ENCODE measurements at places on chromosomes 7 and 10.

- no peak for DNase-seq
Observed at GRCh38 chr10:117306674-117307073, 65.8 kb downstream of the SLC18A2 start.

- DNase-seq = no peak
Observed at GRCh38 chr7:156999958-157000726, 10.3 kb downstream of the MNX1 start.

GRCh38 chr10:76918106-76918505 lies 719.5 kb downstream of the KCNMA1 start:
- no peak for DNase-seq

DNA sequence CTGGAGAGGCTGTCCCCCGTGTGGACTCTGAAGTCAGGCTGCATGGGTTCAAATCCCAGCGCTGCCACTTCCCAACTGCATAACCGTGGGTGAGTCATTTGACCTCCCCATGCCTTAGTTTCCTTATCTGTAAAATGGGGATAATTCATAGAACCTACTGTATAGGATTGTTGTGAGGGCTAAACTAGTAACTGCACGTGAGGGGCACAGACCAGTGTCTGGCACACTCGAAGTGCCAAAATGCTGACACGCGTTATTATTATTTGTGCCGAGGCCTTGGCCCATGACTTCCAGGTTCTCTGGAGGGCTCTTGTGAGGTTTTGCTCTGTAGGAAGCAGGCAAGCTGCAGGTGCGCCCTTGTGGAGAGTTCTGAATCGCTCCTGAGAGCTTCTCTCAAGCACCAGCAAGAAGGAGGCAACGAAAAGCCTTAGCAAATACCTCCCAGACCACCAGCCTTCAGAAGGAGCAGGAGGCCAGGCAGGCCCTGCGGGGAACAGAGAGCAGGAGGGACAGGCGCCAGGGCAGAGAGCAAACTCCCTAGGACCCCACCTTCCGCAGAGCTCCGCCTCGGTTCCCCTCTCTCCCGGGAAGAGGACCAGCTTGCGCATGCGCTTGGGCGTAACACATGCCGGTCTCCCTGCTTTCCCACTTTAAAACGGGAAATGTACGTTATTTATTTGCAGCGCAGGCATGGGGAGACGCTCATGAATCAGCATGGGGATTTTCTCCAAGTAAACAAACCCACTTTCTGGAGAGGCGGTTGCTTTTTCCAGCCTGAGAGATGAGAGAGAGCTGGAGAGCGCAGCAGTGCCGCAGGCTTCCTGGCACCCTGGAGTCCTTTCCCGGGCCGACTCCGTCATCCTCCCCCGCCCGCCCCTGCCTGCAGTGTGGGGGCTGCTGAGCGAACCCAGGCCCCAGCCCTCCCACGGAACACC lies 39.6 kb downstream of the SORCS3 start:
- no peak for DNase-seq

DNA sequence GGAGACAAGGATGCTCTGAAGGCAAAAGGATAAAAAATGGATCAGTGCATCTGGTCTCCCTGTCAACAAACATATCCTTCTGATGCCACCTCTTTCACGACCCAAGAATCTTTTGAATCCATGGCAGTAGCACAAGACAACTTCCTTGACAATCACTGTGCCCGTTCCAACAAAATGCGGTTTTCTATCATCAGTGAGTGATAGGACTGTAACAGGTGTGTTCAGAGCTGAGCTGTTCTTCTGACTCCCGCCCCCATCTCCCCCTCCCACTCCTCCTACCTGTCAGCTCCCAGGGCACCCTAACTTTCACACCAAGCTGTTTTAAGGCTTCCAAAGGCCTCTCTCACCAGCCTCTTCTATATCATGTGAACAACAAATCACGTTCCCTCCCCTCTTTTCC lies 74.8 kb downstream of the PARD3 start:
- no peak for DNase-seq

- DNase-seq = no peak
Observed at GRCh38 chr7:106089647-106090046, 22.5 kb downstream of the SYPL1 start.

DNA sequence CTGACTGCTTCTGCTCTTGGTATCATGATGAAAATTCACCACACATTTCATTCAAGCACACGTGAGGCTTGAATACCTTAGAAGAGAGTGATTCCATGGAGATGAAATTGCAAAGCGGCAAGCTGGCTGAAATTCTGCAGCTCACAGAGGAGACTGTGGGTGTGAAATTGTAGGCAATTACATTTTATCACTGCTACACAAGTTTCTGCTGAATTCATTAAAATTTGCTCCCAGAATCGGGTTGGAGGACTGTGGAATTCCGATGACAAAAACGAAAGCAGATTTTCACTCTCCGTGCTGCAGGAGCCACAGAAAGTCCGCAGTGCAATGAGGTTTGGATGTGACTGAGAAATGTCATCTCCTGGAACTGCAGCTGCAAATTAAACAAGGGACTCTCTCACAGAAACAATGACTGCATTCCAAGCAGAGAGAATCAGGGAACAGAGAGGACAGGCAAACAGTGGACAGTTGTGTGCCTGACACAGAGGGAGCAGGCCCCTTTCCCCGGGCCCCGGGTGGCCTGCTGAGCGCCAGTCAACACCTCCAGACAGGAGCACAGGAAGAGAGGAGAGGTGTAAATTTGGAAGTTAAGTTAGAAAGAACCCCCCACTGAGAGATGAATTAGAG lies 109.1 kb downstream of the C10orf90 start:
- DNase-seq = no peak

DNA sequence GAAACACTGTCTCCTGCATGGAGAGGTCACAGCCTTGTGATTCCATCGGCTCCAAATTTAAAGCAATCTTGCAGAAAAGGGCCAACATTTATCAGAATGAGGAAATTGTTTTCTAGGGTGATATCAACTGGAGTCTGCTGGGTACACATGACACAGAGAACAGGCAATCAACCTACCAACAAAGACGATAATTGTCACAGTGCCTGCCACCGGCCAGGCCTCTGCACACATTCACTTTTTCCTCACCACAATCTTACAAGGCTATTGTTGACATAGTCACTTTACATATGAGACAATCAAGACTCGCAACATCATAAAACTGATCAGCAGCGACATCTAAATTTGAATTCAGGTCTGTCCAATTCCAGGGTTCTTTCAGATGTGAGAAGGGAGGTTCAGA lies 189.4 kb downstream of the KCNMA1 start:
- no peak for DNase-seq

- no peak for DNase-seq
Observed at GRCh38 chr7:121360564-121360963, 31.8 kb downstream of the WNT16 start.

DNA sequence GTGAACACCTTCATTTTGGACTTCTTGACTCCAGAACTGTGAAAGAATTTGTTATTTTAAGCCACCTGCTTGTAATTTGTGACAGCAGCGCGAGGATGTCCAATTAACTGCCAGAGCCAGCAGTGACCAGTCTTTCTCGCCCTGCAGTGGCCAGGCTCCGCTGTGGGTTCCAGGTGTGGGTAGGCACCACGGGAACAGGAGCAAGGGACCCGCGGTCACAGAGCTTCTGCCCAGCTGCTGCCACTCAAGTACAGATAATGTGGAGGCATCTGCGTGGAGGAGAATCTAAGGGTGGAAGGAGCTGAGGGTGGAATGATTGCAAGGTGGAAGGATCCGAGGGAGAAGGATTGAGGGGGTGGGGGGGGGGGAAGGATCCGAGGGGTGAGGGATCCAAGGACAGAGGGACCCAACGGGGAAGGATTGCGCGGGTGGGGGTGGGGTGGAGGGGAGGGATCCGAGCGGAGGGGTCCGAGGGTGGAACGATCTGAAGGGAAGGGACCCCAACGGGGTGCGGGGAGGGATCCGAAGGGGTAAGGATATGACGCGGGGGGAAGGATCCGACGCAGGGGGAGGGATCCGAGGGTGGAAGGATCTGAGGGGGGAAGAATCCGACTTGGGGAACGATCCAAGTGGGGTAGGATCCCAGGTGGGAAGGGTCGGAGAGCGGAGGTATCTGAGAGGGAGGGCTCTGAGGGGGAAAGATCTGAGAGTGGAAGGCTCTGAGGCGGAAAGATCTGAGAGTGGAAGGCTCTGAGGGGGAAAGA lies 3.6 kb downstream of the CALY start:
- no peak for DNase-seq

DNA sequence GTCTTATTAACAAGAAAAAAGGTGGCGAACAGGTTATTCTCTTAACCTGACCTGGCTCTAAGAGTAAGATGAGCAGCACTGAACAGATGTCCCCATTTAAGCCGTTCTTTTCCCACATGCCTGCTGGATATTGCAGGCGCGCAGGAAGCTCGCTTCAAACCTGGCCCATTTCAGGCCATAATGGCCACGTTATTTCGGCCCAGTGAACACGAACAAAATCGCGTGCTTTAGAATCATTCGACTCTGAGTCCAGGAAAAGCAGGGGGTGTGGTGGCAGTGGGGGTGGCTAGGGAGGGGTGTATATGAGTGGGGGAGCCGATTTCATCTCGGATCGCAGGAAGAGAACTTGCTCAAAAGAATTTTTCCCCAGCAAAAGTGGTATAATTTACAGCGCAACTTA lies 6.6 kb upstream of the SP8 start:
- no peak for DNase-seq

DNA sequence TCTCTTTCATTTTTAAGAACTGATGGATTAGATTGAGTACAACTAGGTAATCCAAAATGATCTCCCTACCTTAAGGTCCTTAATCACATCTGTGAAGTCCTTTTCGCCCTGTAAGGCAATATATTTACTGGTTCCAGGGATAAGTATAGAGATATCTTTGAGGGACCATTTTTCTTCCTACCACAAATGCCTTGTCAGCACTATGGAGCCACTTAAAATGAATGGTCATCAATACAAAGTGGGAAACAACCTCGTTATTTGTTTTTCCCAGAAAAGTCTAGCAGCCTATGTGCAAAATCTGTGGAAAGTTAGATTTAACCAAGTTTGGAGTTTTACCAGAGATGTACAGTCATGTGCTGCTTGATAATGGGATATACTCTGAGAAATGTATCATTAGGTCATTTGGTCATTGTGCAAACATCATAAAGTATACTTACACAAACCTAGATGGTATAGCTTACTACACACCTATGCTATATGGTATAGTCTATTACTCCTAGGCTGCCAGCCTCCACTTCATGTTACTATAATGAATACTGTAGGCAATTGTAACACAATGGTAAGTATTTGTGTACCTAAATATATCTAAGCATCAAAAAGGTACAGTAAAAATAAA lies 366.2 kb upstream of the TMEM229A start:
- DNase-seq = no peak

DNA sequence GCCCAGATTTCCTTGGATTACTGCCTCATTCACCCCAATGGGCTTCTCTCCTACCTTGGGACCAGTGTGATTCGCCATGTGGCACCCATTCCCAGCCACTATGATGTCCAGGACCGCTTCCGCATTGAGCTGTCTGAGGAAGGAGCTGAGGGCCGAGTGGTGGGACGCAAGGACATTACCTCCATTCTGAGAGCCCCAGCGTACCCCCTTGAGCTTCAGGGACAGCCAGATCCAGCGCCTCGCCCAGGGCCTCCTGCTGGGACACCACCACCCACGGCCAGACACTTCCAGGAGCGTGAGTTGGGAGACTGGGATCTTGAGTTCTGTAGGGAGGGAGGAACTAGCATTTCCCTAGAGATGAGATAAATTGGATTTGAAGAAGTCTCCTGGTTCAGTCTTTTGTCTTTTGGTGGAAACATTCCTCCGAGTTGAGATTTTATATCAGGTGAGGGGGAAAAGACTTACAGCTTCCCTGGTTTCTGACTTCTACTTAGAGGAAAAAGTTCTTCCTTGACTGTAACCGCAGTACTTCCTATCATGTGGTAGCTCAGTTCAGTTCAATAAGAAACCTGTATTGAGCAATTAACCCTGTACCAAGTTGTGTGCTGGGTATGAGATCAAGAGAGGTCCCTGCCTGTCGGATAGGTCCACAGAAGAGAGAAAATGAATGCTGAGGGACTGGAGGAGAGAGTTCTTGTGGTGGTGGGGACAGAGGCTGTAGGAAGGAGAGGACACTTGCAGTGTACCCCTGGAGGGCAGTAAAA lies 1.3 kb downstream of the MOSPD3 start:
- no peak for DNase-seq

DNA sequence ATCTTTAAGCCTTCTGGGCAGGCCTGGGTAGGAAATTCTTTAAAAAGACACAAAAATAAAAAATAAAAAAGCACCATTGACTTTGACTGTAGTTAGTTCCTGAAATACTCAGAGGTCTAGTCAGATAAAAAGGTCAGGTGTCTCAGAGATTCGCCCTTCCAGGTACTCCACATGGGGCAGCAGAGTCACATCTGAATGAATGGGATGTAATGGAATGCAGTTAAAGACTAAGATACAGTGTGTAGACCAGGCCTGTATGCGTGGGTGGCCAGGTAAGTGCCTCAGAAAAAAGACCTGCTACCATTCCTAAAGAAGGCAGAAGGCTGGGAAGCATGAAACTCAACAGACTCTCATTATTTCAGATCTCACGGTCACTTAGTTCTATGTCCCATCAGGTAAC lies 68.6 kb upstream of the SEM1 start:
- DNase-seq = no peak

GRCh38 chr10:86385806-86386205 lies 19.2 kb upstream of the GRID1 start:
- no peak for DNase-seq

DNA sequence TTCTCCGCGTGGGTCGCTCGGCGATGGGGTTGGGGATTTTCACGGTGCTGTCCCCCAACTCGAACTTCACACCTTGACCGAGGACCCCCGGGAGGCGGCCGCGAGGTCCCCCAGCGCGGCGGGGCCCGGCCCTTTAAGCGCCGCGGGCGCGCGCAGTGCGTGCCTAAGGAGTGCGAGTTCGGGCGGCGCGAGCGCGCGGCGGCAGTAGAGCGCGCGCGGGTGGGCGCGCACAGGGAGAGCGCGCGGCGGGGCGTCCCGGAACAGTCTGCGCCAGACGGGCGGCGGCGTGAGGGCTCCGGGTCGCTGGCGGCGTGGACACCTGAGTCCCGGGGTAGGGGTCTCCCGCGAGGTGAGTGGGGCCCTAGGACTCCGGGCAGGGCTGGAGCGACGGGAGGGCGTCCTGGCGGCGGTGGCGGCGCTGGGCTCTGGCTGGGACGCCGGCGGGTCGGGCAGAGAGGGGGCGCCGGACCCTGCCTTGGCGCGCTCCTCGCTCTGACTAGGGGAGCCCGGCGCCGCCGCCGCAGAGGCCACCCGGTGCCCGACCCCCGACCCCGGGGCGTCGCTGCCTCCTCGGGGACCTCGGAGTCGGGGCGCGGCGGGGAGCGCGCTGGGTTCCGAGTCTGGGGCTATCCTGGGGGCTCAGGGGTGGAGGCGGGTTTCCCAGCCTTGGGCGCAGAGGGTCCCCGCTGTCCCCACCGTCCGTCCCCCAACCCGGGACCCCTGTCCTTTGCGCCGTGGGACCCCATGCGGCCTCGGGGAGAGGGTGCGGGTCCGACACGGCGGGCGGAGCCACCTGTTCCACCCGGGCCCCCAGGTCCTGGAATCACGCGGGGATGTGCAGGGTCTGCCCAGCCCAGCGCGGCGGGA lies at the start of gene PROSER2:
Gene PROSER2 (plus strand): TSS at position 235 of the 867 bp plus-strand sequence. CDS start 28,722 bp downstream, outside the sequence.
- peak; percentile 58 for DNase-seq
